ENCODE measurements at places on chromosomes 12 and 14.

DNA sequence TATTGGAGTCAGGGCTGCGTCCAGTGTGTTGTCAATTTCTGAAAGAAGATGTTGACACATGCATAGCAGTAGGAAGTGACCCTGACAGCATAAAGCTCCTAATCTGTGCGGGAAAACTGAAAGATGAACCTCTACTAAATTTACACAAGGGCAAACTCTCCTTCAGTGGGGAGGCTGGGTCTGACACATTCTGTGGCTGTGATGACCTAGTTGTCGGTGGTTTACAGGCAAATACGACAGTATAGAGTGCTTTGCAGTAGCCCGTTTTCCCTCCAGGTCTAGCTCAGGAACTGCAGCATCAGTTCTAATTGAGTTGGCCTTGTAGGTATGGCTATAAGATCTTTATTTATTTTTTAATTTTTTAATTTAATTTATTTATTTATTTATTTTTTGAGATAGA lies 14.8 kb upstream of the GABARAPL1 start:
- DNase-seq: no peak

DNA sequence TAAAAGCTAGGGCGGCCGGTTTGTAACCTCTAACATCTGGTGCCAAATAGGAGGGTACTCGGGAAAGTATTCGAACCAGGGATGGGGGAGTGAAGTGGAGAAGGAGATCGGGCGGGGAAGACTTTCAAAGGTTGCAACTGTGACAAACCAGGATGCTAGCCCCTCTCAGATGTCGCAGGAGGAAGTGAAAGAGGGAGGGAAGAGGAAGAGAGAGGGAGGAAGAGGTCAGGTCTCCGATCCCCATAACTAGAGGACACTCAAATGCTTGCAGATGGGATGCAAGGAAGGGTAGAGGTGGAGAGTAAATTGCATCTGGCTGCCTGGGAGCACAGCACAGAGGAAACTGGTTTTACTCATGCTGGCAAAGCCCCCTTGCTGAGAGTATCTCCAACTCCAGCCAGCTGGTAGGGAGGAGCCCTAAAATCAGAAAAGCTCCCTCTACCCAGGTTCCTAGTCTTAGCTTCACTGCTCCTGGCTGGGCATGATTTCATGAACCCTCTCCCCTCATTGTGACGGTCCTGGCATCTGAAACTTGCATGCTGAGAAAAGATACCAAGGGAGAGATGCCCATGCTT lies 696.7 kb upstream of the TBX3 start:
- DNase-seq: no peak

DNA sequence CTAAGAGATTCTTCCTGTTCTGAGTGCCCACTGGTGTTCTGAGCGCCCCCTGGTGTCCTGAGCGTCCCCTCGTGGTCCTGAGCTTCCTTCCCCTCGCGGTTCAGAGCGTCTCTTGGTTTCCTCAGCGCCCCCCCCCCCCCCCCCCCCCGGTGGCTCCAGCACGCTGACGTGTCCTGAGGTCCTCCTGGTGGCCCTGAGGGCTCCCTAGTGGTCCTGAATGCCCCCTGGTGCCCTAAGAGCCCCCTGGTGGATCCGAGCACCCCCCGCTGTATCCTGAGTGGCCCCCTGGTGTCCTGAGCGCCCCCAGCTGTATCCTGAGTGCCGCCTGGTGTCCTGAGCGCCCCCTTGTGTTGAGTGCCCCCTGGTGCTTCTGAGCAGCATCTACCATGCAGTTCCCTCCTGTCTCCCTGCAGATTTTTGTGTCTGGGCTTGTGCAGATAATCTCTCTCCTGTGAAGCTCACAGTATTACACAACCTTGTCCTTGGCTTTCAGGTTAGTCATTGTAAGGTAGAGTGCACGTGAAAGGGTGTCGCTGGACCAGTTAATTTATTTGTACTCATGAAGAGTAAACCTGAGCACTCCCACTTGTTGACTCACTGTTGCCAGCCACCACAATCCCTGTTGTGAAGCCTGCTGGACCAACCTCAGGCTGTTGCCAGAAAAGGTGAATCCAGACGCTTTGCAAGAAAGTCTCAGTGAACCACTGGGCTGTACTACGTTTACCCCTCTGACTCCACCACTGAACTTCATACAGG lies 1168.4 kb downstream of the TMEM121 start:
- peak; percentile 63 for DNase-seq

DNA sequence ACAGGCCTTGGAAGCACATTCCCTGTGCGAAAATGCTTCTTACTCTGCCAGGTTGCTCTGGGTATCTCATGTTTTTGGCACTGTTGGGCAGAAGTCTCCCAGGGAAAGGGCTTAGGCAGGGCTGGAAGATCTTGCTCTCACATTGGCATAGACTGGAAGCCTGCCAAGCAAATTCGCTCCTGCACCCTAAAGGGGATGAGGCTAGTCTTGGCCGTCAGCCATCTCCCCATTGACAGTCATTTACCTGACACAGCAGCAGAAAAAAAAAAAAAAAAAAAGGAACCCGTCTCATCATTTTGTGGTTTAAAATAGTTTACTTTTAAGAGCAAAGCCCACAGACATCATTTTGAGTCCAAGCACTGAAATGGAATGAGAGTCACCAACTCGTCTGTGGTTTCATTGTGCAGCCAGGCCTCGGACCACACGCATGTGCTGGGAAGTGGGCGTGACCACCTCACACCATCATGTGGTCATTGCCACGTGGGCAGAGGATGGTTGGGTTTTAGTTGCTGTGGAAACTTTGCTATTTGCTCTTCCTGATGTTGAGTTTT lies 84.8 kb downstream of the NRXN3 start:
- DNase-seq: no peak

- DNase-seq: no peak
Measured at GRCh38 chr14:84465880-84466279, 1064.1 kb upstream of the FLRT2 start.

- DNase-seq: no peak
Measured at GRCh38 chr14:80037349-80037748, 174.0 kb downstream of the DIO2 start.

DNA sequence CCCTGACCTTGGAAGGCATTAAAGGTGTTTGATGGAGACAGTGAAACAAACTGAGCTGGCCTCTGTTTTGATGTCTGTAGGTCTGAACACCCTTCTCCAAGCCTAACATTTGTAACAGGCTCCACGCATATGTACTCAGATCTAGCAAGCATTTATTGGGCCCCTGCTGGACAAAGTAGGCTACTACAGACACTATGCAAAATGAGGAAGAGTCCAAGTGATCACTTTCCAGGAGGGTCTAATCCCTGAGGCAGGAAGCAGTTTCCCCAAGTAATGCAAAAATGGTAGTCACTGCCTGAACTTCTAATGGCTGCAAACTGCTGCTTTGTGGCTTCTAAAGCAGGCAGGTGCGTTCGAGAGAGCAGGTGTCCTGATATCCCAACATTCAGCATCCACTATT lies 405.8 kb downstream of the MED13L start:
- no peak for DNase-seq

All from activated CD4-positive, alpha-beta T cell treated with anti-CD3 and anti-CD28 coated beads, Interleukin-2, amount 50 U/mL, for 1 hour (primary cell).